ENCODE measurements at places on chromosomes 13 and 19. TPM values are rescaled to one million over a fixed set of nuclear protein-coding genes. Genes with fewer than 3 reads are reported as not detected.
A peak's percentile ranks its signal among the peaks of the same experiment; 100 is the strongest.

SIGLEC9 gene
- not detected for total RNA-seq

- no peak for DNase-seq
These were observed 20.4 kb downstream of the MLLT1 start for GRCh38 chr19:6259312-6259861.

CEACAM16 gene
- total RNA-seq, result not detected

RPS28 gene
- total RNA-seq, result 344 TPM

GRCh38 chr13:43132257-43132656 is 108.9 kb downstream of the DNAJC15 start:
- DNase-seq, result peak; percentile 43

DNA sequence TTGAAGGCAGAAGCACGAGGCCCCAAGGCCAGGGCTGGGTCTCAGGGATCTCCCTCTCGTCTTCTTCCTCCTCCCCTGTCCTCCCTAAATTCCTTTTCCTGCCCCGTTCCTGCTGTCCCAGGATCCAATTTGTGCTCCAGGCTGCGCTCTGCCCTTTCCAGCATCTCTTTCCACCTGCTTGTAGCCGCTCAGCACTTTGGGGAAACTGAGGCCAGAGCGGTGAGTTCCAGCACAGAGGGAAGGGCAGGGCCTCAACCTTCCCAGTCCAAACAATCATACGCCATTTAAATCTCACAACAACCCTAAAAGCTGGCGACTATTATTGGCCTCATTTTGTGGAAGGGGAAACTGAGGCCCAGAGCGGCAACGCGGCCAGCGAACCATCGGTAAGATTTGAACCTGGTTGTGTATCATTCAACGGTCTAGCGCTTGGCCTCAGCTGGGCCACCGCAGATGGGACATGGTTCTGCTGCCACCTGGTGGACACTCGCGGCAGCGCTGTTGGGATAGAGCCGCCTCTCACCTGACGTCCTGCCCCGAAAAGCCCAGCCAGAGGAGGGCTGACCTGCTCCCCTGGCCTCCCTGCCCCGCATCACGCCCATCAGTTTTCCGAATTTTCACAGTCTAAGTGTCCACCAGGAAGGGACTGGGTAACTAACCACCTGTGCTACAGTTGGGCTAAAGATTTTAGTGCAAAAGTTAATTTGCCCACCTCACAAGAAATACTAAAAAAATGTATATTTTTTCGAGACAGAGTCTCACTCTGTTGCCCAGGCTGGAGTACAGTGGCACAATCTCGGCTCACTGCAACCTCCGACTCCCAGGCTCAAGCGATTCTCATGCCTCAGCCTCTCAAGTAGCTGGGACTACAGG is 4.2 kb upstream of the RPL18A start:
- DNase-seq, result peak; percentile 77

DNA sequence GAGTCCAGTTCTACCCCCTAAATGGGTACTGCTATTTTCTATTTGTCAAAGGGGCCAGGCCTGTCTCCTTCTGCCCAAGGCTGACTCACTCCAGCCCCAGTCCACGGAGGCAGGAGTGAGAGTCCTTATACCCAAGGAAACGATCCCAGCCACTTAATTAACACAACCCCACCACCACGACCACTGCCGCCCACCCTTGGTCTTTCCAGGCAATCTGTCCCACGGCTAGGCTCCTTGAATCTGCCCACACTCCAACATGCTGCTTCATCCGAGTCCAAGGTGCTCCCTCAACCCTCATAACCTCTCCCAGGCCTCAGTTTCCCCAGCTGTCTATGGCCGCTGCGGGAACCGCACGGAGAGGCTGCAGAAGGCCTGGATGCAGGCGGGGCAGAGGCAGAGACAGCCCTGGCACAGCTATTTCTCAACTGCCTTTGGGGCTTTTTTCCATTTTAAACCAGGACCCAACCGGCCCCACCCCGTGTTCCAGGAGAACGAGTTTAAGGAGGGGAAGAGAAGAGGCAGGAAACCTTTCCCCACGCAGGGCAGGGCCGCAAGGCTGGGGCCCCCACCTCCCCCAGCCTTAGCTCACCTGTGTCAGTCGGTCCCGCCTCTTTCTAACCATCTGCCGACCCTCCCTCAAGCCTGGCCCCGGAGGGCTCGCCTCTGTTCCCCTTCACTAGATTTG is 746 bp downstream of the RAB3D start:
- DNase-seq, result no peak

RRAS gene
- total RNA-seq, result 21.5 TPM
